CMK (cell line): ENCODE measurements at places on chromosomes 2 and 18.

- peak; percentile 8 for DNase-seq
Measured at GRCh38 chr2:124804014-124804940, 779.2 kb downstream of the CNTNAP5 start.

DNA sequence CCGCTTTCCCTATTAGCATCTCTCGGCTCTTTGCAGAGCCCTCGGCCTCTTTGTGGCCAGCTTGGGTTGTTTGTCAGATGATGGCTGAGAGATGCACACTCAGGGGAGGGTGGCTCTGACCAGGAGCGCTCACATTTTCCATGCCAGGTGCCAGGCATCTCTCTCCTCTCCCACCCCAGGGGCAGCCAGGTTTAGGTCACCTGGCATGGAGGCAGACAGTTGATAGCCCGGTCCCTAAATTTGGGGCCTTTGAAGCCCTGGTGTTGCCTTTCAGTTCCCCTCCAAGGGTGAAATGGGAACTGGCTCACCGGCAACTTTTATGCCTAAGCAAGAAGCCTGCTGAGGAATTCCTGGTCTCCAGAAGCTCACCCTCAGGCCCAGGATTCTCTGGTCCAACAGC, 19.1 kb downstream of the LBH start:
- no peak for DNase-seq

DNA sequence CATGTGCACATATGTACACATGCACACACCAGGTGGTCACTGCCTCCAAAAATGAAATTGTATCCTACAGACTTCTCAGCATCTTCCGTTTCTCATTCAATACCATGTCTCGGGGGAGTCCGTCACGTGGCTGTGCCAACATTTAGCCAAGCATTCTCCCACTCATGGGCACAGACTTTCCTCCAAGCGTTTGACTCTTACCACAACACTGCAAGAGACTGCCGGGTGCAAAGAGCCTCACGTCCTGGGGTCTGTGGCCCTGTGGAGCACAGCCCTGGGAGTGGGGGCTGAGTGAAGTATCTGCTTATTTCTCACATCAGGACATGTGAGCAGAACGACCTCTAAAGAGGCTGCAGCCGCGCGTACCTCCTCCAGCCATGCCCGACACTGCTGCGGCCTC, 28.0 kb downstream of the HDAC4 start:
- DNase-seq = no peak

GRCh38 chr2:72819501-72819900, 6.3 kb downstream of the EXOC6B start:
- no peak for DNase-seq

DNA sequence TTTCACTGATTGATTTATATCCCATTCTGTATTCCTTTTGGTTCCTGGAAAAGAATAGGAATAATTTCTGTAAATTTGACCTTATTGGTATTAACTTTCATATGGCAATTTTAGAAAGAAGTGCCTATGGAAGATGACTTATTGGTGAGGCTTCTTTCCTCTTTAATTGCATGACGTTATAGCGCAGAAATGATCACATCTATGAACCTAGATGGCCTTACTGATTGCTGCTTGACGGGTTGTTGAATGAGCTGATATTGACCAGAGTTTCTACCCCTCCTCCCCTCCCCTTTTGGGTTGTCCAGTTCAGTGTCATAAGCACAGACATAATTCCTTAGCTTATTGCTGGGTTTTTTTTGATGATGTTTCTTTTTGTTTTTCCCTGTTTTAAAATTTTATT, 14.6 kb downstream of the ACSL3 start:
- DNase-seq = no peak

- DNase-seq = no peak
Measured at GRCh38 chr2:172702451-172702850, 33.2 kb upstream of the RAPGEF4 start.

- DNase-seq = no peak
Measured at GRCh38 chr2:69997015-69997830, 35.8 kb upstream of the ASPRV1 start.

GRCh38 chr2:239536186-239536585, 135.4 kb upstream of the HDAC4 start:
- no peak for DNase-seq

DNA sequence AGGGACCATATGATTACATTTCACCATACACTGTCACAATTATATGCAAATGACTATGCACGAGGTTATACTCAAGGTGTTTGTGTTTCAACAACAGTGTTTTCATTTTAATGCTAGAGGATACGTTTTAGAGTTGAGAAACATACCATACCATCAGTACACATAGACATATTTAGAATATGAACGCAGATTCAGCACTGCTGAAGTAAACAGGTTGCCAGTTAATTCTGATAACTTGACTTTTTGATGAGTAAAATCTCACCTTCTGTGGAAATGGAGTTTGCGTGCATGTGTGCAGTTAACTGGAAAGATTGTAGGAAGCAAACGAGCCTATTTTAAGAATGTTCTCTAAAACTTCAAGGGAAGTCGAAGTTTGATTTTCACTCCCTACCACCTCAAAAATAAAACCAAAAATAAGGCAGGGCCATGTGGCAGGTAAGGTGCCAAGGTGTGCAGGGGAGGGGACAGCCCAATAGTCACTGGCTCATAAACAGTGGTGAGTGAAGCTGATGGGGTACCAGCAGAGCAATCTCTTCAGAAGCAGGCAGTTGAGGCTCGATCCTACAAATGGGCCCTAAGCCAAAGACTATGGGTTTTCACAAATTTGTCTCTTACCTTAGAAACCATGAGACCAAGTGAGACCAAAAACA, 213.1 kb downstream of the IKZF2 start:
- no peak for DNase-seq

DNA sequence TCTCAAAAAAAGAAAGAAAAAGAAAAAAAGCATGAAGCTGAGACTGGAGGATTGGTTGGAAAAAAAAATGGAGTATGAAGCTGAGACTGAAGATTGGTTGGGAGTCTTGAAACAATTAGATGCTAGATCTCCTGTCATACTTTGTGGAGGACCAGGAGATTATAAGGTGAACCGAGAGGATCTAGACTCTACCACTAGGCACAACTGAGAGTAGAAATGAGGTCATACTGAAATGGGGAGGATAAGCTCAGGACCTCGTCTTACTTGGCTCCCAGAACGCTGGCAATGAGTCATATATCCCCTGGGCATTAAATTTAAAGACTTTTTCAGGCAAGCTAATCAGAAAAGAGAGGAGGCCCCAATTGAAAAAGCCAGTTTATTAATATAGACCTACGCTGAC, 3.3 kb upstream of the ORC2 start:
- no peak for DNase-seq

- DNase-seq = no peak
Measured at GRCh38 chr2:112566104-112566503, 18.3 kb upstream of the CHCHD5 start.

DNA sequence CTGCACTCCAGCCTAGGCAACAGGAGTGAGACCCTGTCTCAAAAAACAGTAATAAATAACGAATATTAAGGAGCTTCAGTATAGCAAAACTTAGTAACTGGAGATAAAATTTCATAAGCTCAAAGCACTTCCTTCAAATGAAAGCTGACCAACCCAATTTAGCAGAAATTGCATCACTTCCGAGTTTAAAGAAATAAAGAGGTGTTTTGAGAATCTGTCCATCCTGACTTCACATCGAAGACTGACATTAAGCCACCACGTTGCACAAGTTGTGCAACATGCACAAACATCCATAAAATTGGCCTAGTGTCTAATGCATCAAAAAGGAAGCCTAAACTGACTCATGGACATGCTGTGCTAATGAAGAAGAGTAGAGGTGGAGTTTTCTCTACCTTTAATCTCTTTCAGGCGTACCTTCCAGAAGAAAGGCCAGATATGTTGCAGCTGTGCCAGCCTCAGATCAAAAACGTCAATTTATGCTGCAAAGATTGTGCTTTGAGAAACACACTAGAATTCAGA, 7.7 kb upstream of the DSG3 start:
- no peak for DNase-seq

DNA sequence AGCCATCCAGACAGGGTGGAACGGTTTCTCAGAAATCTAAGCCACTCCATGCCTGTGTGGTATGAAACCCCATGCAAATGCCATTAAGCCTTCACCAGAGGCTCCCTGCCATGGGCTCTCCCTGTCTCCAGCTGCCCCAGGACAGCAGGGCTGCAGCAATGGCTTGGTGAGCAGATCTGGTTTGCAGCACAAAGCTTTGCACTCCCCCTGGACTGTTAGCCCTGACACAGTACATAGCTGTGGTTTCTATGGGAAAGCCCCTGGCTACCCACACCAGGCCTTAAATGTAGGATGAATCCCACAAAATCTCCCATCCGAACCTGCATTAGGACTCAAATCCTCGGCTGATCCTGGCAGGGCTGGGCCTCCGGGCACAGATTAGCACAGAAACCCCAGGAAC, 291.6 kb downstream of the TNS1 start:
- DNase-seq = no peak

- no peak for DNase-seq
Measured at GRCh38 chr2:227942021-227942420, 70.6 kb downstream of the DAW1 start.

GRCh38 chr2:207136874-207137273, 28.9 kb downstream of the KLF7 start:
- DNase-seq = no peak

GRCh38 chr2:86769838-86770237, 20.9 kb downstream of the CD8A start:
- no peak for DNase-seq

- DNase-seq = no peak
Measured at GRCh38 chr2:219458996-219459395, 24.4 kb downstream of the SPEG start.

- DNase-seq = no peak
Measured at GRCh38 chr18:41121116-41121826, 833.8 kb upstream of the PIK3C3 start.

GRCh38 chr18:79377187-79377891, 18.4 kb upstream of the NFATC1 start:
- DNase-seq = no peak

GRCh38 chr2:86283411-86284030, 53.9 kb downstream of the REEP1 start:
- DNase-seq = no peak
